T-helper 17 cell (primary cell): ENCODE measurements at places on chromosomes 12 and 14. TPM values are rescaled to one million over a fixed set of nuclear protein-coding genes. Genes with fewer than 3 reads are reported as not detected.

The SDR9C7 gene
- not detected for total RNA-seq

GRCh38 chr12:124964836-124965462 is 24.0 kb downstream of the DHX37 start:
- H3K27ac ChIP-seq = no peak overlapping the region
- no peak for DNase-seq
- H3K4me1 ChIP-seq = peaks cover 4% of the 10 kb centered on the region
- H3K4me3 ChIP-seq = no peak overlapping the region
- peaks cover 5% of the 10 kb centered on the region for H3K36me3 ChIP-seq
- no peaks in the 10 kb centered on the region for H3K27me3 ChIP-seq

DNA sequence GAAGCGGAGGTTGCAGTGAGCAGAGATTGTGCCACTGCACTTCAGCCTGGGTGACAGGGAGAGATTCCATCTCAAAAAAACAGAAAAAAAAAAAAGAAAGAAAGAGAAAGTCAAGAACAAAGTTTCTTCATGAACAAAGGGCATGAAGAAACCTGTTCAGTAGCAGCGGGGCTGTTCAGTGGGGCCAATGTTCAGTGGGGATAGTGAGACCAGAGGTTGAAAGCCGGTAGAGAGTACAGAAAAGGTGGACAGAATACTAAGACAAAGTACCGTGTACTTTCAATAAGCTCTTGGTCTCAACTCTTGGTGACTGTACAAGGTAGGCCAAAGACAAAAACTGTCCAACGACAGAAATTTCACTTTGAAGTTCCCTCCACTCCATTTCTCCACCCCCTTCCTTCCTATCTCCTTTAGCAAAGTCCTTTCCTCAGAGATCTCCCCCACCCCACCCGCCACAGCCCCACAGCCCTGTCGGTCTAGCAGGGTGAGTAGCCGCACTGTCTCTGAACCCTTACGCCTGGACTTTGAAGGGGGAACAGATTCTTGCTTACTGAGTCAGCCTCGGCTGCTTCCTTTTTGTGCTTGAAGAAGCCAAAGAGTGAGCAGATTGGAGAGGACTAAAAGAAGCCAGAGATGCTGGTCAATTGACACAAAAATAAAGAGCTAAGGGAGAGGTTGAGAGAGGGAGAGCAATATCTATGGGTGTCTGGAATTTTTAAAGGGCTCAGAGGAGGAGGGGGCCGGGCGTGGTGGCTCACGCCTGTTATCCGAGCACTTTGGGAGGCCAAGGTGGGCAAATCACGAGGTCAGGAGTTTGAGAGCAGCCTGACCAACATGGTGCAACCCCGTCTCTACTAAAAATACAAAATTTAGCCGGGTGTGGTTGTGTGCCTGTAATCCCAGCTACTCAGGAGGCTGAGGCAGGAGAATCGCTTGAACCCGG is 44.2 kb upstream of the FOS start:
- H3K27ac ChIP-seq = peak overlapping the region; percentile 89
- H3K4me3 ChIP-seq = no peak overlapping the region
- DNase-seq = no peak
- H3K4me1 ChIP-seq = peaks cover 19% of the 10 kb centered on the region
- no peaks in the 10 kb centered on the region for H3K36me3 ChIP-seq
- H3K27me3 ChIP-seq = no peaks in the 10 kb centered on the region

- H3K4me1 ChIP-seq = peaks cover 3% of the 10 kb centered on the region
- peaks cover 7% of the 10 kb centered on the region for H3K27me3 ChIP-seq
- no peak for DNase-seq
- H3K4me3 ChIP-seq = no peak overlapping the region
- no peak overlapping the region for H3K27ac ChIP-seq
These were observed 147.9 kb downstream of the PTCSC3 start for GRCh38 chr14:36028665-36029064.

The RND1 gene
- total RNA-seq = 6.0 TPM

GRCh38 chr12:103877288-103877687 is 36.3 kb upstream of the NT5DC3 start:
- peaks cover 4% of the 10 kb centered on the region for H3K36me3 ChIP-seq
- H3K4me3 ChIP-seq = no peak overlapping the region
- H3K27ac ChIP-seq = no peak overlapping the region
- peaks cover 20% of the 10 kb centered on the region for H3K4me1 ChIP-seq

DNA sequence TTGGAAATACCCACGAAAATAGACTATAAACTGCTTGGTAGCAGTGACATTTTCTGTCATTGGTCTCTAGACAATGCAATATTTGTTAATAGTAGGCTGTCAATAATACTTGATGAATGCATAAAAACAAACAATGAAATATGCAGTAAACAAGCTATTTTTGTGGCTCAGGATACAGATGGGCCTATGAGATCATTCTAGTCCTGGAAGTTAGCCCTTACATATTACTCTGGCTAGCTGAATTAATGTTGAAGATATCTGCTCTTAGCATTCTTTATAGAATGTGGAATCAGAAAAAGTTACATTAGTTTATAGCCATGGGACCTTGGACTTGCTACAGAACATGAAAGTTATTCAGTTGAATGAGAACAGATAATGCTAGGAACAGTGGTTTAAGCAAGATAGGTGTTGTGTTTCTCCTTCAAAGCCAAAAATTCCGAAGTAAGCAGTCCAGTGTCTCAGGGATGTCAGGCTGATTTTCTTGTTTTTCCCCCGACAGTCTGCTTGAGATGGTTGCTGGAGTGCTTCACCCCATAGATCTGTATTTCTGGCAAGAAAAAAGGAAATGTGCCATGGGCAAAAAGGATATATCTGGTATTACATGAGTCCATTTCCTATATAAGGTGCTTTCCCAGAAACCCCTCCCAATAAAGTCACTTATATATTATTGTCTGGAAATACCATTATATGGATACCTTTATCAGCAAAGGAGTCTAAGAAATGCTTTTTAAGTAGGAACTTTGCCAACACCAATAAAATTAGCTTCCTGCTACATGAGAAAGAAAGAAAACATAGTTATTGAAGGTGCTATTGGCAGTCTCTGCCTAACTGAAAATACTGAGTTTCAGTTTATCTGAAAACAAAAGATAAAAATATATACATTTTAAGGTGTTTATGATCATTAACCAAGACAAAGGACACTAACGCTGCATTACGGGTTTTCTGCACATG is 619.4 kb upstream of the ATP2B1 start:
- H3K4me3 ChIP-seq = no peak overlapping the region
- no peaks in the 10 kb centered on the region for H3K36me3 ChIP-seq
- no peaks in the 10 kb centered on the region for H3K4me1 ChIP-seq
- H3K27ac ChIP-seq = no peak overlapping the region

The KRT74 gene
- not detected for total RNA-seq

- no peak overlapping the region for H3K4me3 ChIP-seq
- no peaks in the 10 kb centered on the region for H3K27me3 ChIP-seq
- DNase-seq = no peak
- H3K4me1 ChIP-seq = no peaks in the 10 kb centered on the region
These were observed 322.6 kb upstream of the TMTC1 start for GRCh38 chr12:30106204-30106965.
